Left lobe of liver (tissue), 2 donors: ENCODE measurements at places on chromosomes 2 and 18. TPM values are rescaled to one million over a fixed set of nuclear protein-coding genes. Genes with fewer than 3 reads are reported as not detected.

The NEUROD1 gene
- total RNA-seq = not detected

The MAT2A gene
- total RNA-seq = 76.6 TPM

The ANKRD29 gene
- total RNA-seq = 0.33 TPM

The ERMN gene
- total RNA-seq = not detected
